ENCODE measurements at places on chromosomes 1 and 21.

GRCh38 chr1:208921259-208921658, 662.3 kb upstream of the CAMK1G start:
- DNase-seq = no peak

DNA sequence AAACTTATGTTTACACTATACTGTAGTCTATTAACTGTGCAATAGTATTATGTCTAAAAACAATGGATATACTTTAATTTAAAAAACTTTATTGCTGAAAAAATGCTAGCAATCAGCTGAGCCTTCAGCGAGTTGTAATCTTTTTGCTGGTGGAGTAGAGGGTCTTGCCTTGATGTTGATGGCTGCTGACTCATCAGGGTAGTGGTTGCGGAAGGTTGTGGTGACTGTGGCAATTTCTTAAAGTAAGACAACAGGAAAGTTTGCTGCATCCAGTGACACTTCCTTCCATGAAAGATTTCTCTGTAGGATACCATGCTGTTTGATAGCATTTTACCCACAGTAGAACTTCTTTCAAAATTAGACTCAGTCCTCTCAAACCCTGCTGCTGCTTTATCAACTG, 234.7 kb upstream of the CSF3R start:
- DNase-seq = no peak

DNA sequence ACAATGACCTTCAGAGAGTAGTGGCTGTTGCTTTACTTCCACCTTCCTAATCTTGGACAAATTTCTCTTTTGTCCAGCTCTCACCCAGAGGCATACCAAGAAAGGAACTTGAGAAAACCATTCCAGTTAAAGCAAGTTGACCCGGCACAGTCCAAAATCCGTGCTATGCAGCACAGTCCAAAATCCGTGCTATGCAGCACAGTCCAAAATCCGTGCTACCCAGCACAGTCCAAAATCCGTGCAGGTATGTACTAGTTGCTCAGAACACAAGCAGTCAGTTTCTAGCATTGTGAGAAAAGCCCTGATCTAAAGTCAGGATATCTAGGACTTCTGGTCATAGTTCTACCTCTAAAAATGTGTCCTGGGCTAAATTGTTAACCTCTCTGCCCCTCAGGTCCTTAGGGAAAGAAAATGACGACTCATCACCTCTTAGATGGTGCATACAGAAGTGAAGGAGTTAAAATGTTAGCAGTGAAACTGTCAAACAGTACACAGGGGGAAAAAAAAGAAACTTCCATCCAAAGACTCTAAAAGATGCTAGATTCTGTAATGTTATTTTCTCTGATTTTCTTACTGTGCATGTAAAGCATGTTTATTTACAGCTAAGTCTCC, 40.3 kb upstream of the ENAH start:
- DNase-seq = no peak

DNA sequence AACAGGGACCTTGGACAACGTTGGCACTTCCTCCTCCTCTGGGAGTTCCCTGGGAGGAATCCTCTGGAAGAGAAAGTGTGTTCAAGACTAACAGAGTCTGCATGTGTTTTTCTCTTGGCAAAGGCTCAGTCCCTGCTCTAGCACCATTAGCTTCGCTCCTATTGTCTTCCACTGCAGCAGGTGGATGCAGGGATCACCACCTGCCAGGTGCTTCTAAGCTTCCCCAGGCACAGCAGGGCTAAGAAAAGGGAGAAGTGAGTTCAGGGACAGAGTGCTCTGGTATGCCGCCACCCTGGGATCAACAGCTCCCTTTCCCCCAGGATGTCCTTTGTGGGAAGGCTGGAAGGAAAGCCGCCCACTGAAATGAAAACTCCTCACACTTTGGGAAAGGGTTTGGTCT, 43.9 kb upstream of the IL20 start:
- no peak for DNase-seq

DNA sequence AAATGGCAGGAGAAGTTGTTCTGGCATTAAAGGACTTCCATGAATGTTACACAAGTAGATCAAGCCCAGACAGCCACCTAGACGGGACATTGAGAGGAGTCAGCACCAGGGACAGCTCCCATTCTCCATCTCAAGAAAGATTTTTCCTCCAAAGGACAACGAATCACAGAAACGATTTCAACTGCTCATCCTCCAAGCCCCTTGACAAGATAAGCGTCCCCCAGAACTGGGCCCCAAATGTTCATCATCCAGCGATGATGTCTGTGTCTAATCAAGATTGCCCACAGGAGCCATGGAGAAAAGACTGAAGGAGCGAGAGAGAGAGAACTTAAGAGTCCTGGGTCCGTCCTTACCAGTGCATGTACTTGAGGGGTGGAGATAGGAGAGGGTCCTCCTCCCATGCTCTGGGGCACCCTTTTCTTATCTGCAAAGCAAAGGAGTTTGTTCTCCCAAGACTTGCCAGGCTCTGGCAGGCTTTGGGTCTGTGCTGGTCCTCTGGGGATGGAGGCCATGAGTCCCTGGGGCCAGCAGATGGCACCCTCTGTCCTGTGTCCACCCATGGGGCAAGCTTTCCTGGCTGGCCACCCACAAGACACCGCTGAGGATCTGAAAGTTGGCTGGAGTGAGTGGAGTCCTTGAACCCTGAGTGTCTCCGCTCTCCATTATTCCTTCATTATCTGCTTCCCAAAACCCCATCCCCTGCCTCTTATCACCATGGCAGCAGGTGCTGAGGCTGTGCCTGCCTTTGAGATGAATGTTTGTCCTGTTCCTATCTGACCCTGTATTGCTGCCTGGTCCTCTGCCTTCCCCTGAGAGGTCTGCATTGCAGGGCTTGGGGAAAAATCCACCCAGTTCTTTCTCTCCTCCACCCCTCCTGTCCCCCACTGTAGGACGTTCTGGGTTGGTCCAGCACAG, 164.6 kb downstream of the ACTL8 start:
- no peak for DNase-seq

GRCh38 chr1:199743227-199743626, 284.3 kb upstream of the NR5A2 start:
- DNase-seq = no peak

DNA sequence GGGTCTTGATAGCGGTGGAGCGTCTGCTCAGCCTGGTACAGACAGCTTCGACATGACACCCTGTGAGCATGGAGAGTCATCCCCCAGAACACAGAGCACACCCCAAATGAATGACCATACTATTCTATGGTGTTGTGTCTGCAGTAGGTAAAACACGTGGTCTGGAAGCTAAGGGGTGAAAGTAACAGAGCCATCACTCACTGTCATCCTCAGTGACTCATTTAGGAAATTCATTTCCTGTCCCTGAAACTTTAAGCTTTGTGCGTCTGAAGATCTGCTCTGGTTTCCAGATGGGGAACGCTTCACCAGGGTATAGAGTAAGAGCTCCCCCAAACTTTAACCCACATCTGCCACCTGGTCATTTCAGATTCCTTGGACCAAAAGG, 94.8 kb upstream of the DISP3 start:
- DNase-seq = no peak

DNA sequence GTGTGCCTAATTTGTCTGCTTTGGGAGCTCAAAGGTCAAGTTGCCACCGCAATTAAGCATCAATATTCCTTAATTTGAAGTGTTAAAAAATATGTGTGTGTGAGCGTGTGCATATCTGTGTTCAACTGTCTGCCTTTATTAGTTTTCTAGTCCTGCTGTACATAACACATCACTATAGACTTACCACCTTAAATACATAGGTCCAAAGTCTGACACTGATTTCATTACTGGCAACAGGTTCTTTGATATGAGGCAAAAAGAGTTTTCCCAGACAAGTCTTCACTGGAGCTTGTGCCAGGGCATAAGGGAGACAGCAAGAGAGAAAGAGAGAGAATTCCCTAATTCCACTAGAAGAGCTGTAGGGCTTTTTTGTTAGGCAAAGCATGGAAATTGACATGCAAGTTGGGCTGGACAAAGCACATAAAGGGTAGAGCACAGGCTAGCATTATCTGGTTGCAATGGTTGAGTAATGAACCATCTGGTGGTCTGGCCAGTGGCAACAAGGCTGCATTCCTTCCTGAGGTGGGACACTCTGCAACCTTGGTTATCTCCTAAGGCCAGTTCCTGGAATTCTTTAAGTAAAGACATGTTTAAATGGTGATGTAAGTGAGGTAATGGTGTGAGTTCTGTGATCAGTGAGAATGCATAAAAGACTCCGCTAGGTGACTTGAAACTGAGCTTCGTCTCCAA, 457.2 kb upstream of the ADAMTS5 start:
- no peak for DNase-seq

DNA sequence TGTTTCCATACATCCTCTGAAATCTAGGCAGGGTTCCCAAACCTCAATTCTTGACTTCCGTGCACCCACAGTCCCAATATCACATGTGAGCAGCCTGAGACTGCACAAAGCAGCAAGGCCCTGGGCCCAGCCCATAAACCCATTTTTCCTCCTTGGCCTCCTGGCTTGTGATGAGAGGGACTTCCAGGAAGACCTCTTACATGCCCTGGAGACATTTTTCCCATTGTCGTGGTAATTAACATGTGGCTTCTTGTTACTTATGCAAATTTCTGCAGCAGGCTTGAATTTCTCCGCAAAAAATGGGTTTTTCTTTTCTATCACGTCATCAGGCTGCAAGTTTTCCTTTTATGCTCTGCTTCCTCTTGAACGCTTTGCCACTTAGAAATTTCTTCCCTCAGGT, 3.3 kb upstream of the PIGK start:
- DNase-seq = no peak

- no peak for DNase-seq
Measured at GRCh38 chr1:115275216-115275615, 62.8 kb downstream of the NGF start.

GRCh38 chr1:89911191-89911991, 83.5 kb upstream of the ZNF326 start:
- no peak for DNase-seq

- DNase-seq = no peak
Measured at GRCh38 chr1:232393010-232393409, 236.9 kb downstream of the SIPA1L2 start.

DNA sequence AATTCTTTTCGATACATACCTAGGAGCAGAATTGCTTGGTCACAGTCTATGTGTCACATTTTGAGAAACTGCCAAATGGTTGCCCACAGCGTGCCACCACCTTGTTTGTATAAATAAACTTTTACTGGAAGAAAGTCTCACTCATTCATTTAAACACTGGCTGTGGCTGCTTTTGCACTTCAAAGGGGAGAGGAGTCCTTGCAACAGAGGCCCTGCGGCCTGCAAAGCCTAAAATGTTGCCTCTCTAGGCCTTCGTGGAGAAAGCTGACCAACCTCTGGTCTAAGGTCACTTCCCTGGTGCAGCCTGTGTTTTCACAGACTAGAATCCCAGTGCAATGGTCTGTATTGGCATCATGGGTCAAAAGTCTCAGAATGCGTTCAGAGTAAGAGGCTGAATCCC, 8.3 kb downstream of the RIPK4 start:
- no peak for DNase-seq

- no peak for DNase-seq
Measured at GRCh38 chr1:211343607-211344006, 17.0 kb downstream of the TRAF5 start.

DNA sequence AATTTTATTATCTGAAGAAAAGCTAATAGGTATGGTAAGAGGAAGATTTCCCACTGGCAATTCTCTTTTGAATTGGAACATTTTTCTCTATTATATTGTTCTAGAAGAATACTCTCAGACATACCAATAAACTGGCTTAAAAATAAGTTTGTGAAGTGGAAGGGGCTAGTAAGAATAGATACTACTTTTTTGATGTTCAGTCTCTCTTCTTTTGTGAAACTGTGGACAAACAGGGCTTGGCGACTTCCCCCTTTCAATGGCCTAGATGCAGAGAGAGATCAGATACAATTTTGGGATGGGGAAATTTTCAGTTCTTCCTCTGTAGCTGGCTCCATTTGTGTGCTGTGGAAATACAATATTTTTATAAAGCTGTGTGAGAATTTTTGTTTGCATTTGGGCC, 2.5 kb downstream of the PBX1 start:
- no peak for DNase-seq

DNA sequence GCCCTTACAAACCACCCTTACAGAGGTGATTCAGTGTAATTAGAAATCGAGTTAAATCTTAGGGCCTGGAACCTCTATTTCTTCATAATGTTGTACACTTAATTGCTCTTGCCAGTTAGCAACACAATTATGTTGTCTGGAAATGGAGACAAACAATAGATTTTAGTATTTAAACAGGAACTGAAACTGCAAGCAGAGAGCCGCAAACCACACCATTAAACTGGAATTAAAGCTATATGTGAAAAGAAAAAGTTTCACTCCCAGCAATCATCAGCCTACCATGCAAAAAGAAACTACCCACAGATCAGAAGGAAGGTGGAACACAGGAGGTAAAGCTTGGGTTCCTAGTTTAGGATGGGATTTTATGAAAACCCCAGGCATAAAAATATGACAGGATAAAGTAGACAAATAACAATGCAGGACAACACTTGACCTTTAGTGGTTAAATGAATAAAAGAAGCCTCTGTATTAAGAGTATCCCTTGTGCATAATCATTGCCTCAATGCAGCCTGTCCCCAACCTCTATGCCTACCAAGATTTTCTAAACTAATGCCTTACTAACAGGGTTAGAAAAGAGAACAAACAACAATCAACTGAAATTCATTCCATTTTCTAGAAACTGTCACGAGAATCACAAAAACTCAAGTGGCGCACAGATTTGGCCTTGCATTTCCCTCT, 304.3 kb upstream of the ESRRG start:
- no peak for DNase-seq

DNA sequence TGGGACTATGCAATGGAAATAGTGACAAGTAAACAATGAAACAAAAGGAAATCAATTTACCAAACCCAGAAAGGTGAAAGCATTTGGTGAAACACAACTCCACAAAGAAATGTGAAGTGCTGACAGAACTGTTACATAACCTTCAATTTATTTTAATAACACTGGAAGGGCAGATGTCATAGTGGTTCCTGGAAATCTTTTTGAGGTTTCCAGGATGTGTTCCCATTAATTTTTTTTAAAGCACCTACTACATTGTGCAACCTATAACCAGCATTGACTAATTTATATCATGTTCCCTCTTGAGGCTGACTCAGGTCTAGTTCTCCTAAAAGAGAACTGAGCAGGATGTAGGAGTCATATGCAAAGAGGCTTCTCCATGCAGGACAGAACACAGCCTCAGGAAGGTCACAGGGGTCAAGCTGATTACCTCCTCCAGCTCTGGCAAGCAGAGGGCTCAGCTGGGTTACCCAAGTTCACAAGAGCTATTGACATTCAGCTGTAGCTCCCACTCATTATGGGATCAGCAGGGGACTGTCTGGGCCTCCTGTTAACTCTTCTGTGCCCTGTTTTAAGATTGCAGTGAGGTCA, 157.1 kb upstream of the NRIP1 start:
- no peak for DNase-seq

DNA sequence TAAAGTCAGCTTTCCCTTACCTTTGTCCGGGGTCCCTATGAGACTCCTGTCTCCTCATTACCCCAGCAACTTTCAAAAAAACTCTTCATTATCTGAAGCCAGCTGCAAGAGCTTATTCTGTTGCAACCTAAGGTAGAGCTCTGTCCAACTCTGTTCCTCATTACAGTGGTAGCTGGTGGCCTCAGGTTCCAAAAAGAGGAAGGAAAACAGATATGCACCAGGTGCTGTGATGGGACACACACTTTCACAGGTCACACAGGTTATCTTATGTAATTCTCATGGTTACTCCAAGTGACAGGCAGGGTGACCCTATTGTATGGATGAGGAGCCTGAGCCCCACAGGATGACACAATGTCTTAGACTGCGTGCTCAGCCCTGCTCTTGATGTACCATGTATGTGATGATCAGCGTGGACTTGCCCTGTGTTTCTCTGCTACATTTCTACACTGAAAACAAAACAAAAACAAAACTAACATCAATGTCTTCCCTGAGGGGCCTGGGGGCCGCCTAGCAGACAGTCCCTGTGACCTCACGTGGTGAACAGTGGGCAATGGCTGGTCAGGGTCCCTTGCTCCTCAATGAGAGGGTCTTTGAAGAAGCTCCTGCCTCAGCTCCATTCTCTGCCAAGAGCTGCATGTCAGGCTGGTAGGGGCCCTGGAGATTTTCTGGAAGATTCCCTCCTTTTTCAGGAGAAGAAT, 9.7 kb upstream of the TENT5C start:
- no peak for DNase-seq

Measured in activated T-cell treated with anti-CD3 and anti-CD28 coated beads, Interleukin-2, amount 50 U/mL, for 72 hours (primary cell).